ENCODE measurements at places on chromosomes 4 and X.

- DNase-seq, result no peak
These were observed 222.4 kb downstream of the SLIT2 start for GRCh38 chr4:20474119-20474518.

DNA sequence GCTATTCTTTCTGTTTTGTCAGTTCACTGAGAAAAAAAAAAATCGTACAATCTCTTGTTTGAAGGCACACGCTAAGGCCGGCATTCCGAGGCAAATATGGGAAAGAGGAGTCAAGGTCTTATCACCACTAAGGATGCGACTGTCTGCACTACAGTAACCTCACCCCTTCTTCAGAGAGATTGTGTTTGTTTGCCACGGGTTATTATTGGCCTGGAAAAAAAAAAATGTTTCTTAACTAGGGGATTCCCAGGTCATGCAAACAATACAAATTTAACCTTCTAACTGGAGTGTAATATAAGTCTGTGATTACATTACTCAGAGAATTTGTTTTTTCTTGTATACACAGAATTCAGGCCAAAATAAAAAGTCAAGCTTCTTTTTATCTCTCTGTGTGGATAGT, 168.3 kb downstream of the TMA16 start:
- no peak for DNase-seq

DNA sequence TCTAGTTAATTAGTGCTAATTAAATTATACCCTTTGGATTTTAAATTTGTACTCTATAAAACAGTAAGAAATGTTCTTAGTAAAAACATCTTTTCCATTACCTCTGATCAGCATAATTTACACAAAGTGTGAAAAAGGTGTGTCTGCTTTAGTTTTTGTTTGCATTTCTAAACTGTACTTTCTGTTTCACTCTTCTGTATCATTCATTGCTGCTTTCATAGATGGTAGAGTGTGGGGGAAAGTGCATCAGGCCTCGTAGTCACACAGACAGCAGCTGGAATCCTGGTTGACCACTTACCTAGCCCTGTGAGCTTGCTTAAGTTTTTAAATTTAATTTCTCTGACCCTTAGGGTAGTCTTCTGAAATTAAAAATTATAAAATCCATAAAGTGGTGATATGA, 275.4 kb upstream of the PITX2 start:
- no peak for DNase-seq

DNA sequence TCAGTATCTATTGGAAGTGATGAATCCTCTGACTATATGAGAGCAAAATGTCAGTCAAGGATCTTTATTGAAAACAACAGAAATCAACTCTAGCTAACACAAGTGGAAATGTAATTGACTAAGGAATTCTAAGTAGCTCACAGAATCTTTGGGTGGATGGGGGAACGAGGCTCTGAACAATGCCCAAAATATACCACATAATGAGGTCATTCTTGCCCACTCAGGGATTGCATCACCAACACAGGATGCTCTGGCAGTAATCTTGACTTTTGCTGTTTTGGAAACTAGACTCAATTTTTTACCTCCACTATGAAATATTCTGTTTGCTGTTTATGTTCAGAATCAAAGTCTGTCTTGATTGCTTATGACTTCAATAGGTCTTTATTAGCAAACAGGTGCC, 127.4 kb upstream of the UNC5C start:
- no peak for DNase-seq

- no peak for DNase-seq
These were observed 421.9 kb upstream of the DIPK2B start for GRCh38 chrX:45622538-45622937.

DNA sequence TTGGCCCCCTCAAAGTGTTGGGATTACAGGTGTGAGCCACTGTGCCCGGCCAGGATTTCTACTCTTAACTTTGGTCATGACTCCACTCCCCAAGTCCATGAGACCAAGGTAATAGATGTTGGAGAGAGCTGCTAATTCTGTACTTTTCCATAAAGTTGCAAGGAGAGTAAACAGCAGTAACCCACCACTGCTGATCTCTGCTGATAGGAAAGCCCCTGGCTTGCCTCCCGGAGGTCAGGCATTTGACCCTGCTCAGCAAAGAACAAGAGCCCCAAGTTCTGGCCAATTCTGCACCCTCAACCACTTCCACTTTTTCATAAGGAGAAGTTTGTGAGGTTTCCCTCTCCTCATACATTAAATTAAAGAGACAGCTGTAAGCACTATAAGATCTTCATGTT, 143.0 kb downstream of the RASL11B start:
- DNase-seq, result no peak

- no peak for DNase-seq
These were observed 48.6 kb downstream of the GPC4 start for GRCh38 chrX:133366735-133367134.

DNA sequence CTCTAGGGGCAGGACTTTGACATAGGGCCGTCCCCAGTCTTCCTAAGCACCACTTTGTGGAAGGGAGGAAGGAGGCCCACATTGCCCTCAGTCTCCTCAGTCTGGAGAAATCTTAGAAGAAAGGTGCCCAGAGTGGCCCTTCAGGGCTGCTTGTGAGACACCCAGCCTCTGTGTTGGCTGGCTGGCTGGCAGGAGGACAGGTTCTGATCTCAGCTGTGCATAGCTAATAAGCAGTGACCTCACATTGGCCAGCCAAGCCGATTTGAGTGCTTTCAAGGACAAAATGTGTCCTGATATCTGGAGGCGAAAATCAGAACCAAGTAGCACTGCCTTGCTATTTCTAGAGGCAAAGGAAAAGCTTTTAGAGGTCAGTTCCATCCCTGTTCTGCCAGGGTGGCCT, 211.5 kb downstream of the BCOR start:
- DNase-seq, result peak; percentile 11

Data from hippocampal formation (tissue), 2 donors.